ENCODE measurements at places on chromosomes 4 and X. TPM values are rescaled to one million over a fixed set of nuclear protein-coding genes. Genes with fewer than 3 reads are reported as not detected.

GRCh38 chrX:30312858-30313257, 3.7 kb upstream of the NR0B1 start:
- DNase-seq, result no peak

GRCh38 chr4:130600706-130601105, 1504.8 kb downstream of the C4orf33 start:
- DNase-seq, result no peak

SPANXN3 gene
- total RNA-seq, result not detected

DNA sequence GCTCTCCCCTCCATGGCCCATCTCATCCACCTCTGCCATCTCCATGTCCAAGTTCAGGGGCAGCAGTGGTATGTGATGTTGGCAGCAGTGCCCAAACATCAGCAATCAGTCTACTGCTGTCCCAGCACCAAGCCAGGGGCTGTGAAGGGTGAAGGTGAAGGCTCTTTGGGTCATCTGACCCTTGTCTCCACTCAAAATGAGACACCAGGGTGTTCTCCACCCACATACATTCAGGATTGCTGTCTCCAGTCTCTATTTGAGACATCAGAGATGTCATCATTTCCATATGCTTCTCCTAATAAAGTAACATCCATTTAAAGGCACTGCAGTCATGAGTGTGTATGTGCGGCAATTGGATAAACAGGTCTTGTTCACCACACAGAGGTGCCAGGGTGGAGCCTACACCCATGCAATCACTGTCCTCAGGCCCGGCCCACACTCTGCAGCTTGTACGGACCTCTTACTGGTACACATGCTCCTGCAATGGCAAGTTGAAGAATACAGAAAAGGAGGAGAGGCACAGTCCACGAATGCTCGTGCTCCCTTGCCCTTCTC, 22.2 kb downstream of the MAML3 start:
- DNase-seq, result no peak

- DNase-seq, result no peak
Measured at GRCh38 chrX:17542123-17542522, 167.1 kb downstream of the NHS start.

SLITRK4 gene
- 0.11 TPM for total RNA-seq

NAA10 gene
- total RNA-seq, result 96.6 TPM

AADAT gene
- 10.7 TPM for total RNA-seq

GRCh38 chrX:19799319-19800182, 87.8 kb downstream of the SH3KBP1 start:
- DNase-seq, result peak; percentile 56

TKTL2 gene
- total RNA-seq, result not detected

CLCN4 gene
- 3.7 TPM for total RNA-seq

PRSS12 gene
- 15.3 TPM for total RNA-seq

MTTP gene
- total RNA-seq, result not detected

GRCh38 chrX:50736656-50737055, 77.3 kb downstream of the SHROOM4 start:
- DNase-seq, result no peak

DNA sequence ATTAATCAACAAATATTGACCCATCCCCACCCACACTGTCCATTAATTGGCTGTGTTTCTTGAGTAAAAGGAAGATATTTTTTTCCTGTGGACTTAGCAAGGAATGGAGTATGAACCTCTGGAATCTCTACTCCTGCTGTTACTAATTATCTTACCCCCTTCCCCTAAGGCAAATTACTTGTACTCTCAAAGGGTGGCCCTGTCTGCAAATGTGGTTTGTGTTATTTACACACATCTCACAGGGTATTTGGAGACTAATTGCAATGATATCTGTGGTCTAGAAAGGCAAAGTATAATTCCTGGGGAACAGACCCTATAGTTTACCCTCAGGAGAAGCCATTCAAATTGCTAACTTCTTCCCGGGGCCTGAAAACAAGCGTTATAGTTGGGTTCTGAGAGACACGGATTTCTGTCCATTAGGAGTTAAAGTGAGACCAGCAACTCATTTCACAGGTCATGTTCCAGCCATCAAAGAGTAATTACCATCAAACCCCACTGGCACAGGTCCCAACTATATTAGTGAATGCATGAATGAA, 133.0 kb upstream of the RASGEF1B start:
- DNase-seq, result no peak

DNA sequence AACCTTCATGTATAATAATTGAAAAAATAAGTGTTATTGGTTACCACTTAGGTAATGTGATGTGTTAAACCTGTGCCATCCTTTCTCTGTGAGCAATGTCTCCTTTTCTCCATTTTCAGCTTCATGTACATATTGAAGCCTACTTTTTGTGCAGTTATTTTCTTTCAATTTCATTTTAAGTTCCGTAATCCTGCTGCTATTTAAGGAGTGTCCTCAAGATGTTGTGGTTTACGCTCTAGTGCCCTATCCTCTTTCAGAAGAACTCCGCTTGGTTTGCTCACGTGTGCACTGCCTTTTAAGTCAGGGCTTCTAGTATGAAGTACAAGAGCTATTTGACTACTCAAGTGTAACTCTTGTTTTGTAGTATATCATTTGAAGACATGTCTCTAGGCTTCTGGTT, 2253.2 kb upstream of the TENM3 start:
- DNase-seq, result no peak

GRCh38 chr4:151055539-151055938, 40.5 kb upstream of the LRBA start:
- DNase-seq, result no peak
